ENCODE measurements at places on chromosomes 2 and 18.
A peak's percentile ranks its signal among the peaks of the same experiment; 100 is the strongest.

- DNase-seq, result no peak
Observed at GRCh38 chr18:23250893-23251656, 115.8 kb downstream of the CABLES1 start.

GRCh38 chr2:101679037-101679726 lies 18.3 kb upstream of the MAP4K4 start:
- no peak for DNase-seq

GRCh38 chr2:16649353-16650286 lies 16.0 kb downstream of the CYRIA start:
- no peak for DNase-seq

DNA sequence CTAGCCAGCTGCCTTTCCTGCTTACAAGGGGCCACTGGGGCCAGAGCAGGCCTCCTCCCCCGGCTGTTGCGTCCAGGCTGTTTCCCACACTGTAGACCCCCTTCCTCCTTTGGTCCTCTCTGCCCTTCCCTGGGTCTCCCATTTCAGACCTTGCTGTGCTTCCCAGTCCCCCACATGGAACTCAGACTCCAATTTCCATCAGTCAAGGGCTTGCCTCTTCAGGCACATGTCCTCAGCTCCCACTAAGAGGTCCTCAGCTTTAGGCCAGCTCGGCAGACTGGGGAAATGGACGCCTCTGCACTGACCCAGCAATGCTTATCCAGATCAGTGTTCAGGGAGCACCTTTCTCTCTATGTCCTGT lies 98.0 kb upstream of the BZW1 start:
- no peak for DNase-seq

GRCh38 chr2:25044011-25044410 lies 2.1 kb downstream of the EFR3B start:
- DNase-seq, result no peak

DNA sequence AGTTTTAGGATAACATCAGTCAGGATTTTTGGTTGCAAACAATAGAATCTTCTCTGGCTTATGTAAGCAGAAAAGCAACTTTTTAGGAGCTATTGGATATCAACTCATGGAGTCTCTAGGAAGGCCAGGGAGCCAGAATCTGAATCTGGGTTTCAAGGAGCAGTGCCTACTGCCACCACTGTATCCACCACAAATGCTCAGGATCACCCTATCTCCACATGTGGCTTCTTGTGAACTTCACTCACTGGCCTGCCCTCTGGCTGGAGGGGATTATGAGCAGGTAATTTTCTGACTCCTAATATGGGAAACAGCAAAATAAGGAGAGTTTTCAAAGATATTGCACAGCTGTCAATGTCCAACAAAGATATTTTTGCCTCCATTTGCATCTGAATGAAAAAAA lies 142.9 kb downstream of the PKP4 start:
- DNase-seq, result no peak

DNA sequence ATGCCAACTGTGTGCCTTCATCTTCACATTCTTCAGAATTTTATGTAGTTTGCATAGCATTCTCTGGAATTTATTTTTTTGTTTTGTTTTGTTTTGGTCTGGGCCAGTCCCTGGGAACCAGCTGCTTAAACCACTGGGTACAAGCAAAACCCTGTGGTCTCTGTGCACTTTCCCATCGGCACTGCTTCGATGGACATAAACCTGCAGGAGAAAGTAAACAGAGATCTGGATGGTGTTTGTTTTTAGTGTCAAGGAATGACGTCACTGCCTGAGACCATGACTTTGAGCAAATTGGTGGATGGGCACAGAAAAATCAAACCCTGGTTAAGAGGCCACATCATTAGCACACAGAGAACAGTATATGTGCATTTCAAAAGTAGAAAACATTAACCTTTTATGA lies 64.7 kb upstream of the RASGRP3 start:
- peak; percentile 28 for DNase-seq

GRCh38 chr2:141393214-141393545 lies 737.6 kb downstream of the LRP1B start:
- DNase-seq, result no peak

GRCh38 chr2:134098321-134098720 lies 155.6 kb upstream of the MGAT5 start:
- DNase-seq, result no peak

- no peak for DNase-seq
Observed at GRCh38 chr18:77876319-77876865, 626.7 kb downstream of the GALR1 start.

- no peak for DNase-seq
Observed at GRCh38 chr2:24824071-24824588, 30.9 kb downstream of the CENPO start.

GRCh38 chr2:21451403-21451802 lies 327.6 kb downstream of the TDRD15 start:
- DNase-seq, result no peak

DNA sequence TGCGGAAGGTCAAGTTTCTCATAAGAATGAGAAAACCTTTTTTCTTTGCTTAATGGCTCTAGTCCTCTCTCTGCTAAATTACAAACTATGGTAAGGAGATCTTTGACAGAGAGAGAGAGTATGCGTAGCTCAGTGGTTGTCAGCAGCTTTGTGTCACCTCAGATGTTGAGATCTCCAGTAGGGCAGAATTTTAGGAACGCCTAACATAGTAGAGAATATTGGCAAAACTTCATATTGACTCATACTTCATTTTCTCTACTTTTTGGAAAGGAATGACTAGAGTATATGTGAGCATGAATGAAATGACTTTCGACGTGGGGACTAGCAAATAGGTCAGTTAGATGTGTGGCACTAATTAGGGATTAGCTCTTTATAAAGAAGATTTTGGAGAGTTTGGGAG lies 64.0 kb downstream of the WDR7 start:
- DNase-seq, result no peak

DNA sequence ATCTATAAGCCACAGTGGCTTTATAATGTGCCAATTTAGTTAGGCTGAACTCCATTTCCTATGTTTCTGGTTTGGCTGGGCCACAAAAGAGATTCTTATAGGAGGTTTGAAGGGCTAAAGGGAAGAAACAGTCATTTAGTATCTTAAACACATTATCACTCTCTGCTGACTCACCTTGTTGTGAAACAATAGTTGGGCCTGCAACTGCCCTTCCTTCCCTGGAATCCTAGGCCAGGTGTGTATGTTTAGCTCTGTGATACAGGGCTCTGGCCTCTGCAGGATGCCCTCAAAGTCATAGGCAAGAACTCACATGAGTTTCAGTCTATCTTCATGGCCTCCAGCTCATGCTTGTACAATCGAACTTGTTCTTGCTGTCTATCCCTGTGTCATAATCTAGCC lies 400.0 kb upstream of the CELF4 start:
- no peak for DNase-seq

DNA sequence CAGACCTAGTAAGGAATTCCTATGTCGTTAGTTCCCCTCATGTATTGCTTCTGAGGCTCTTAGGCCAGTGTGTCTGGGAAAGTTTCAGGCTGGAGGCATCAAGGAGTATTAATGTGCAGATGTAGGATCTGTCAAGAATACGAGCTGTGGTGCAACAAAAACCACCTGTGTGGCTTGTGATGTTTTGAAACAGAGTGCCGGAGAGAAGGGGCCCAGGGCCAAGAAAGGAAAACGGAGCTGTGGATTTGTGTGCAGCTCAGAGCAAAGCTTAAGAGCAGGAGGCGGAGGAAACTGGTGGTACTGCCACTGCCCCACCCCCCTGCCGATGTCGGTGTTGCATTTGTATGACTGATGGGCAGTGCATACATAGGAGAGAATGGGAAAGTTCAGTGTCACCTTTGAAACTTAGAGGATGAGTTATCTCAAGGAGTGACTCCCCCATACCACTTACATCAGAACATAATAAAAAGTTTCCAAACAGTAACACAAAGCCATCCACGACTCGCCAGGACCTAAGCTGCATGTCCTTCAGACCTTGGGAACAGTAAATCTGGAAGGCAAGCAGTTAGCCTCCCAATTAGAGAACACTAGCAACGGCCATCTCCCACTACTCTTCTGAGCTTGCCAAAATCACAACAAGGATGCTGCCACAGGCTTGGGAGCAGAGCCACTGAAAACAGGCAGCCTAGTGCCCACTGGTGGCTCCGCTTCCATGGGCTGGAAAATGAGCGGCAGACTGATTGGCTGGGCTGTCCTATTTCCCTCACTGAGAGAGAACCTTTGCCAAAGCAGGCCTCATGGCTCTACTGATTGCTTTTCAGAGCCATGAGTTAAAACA lies 152.7 kb upstream of the NT5C1B start:
- no peak for DNase-seq

DNA sequence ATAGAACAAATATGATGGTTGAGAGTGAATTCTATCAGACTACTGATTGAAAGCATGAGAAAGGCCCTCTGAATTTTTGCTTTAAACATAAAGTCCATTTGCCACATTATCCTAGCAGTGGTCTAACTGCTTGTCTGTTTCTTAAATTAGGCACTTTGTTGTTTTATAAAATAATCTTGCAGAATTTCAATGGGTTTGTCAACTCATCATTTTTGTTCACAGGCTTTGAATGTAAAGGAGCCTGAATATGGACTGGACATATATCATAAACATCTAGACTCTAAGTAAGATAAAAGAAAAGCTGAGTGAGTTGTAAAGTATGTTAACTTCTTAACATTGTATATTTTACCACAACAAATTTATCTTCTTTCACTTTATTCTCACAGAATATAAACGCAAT lies 845.9 kb downstream of the SUCLG1 start:
- no peak for DNase-seq

DNA sequence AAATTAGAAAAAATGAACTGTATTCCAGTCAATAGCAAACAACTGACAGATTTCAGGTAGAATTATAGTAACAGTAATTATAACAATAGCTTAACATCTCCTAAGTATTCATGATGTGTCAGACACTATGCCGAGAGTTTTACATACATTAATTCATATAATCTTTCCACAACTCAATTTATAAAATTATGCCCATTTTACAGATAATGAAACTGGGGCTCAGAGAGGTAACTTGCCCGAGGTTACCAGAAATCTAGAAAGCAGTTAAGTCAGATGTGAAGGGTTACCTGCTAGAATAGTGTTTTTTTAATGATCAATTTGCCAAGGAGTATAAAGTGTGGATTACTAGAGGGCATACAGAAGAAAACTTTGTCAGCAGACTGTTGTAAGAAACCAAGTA lies 12.2 kb downstream of the NBAS start:
- no peak for DNase-seq

DNA sequence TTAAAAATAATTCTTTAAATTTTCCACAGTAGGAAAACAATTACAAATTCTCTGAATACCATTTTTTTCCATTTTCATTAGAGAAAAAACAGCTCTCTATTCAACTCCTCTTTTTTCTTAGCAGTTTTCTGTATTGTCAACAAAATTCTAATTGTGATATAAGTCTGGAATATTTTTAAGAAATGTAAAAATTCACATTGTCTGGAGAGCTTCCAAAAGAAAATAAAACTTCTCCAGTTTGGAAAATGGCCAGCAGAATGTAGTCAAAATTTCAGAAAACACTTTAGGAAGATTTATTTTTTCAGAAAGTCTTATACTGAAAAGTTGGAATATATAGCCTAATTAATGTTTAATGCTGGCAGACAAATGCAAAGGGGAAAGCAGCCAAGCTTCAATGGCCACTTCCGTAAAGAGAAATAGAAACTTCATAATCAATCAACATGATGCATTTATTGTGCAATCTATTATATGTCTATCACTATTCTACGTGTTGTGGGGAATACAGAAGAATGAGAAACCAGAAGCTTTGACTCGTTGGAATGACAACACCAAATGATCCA lies 733.2 kb upstream of the PKDCC start:
- no peak for DNase-seq

DNA sequence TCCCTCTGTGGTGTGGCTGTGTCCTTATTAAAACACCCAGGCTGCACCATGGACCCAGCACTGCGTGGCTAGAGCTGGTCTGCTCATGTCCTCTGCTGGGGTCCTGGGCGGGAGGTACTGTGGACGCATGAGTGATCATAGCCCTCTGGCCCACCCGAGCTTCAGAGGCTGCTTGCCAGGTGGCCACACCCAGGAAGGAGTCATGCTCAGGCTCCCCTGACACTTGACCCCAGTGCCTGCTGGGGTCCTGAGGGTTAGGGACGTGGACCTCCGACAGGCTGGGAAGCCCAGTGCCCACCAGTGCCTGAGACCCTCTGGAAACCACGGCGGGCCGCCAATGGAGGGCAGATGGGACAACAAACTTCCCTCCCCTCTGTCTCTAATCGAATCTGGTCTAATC lies 66.3 kb upstream of the HS6ST1 start:
- no peak for DNase-seq

DNA sequence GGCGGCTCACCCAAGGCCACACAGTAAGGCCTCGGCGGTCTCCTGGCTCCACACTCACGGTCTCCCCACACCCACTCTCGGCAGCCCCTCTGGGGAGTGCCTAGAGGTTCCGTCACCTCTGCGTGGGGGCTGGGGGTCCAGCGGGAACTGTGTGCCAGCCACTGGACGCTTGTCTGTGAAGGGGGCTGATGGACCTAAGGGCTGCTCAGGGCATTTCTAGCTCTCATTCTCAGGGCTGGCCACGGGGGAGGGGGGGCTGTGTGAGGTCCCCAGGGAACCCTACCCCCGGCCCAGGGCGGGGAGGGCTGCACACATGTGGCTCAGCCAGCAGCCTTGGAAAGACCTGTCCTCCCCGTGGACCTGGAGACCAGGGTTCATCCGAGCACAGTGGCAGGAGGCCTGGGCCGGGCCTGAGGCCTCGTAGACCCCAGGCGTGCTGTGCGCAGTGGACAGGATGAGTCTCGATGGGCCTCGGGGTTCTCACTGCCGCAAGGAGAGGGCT lies 27.1 kb upstream of the ODC1 start:
- DNase-seq, result no peak

DNA sequence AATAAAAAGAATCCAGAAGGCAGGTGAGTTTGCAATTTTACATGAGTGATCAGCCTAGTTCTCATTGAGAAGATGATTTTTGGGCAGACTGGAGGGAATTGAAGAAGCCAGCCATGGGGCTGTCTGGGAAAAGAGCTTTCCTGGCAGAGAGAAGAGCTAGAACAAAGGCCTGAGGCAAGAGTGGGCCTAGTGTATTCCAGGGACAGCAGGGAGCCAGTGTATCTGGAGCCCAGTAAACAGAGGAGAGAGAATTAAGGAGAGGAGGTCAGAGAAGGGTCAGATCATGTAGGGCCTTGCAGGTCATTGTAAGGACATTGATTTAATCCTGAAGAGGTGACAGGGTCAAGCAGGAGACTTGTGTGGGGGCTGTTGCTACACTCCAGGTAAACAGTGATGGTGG lies 195.8 kb downstream of the SATB2 start:
- DNase-seq, result no peak

DNA sequence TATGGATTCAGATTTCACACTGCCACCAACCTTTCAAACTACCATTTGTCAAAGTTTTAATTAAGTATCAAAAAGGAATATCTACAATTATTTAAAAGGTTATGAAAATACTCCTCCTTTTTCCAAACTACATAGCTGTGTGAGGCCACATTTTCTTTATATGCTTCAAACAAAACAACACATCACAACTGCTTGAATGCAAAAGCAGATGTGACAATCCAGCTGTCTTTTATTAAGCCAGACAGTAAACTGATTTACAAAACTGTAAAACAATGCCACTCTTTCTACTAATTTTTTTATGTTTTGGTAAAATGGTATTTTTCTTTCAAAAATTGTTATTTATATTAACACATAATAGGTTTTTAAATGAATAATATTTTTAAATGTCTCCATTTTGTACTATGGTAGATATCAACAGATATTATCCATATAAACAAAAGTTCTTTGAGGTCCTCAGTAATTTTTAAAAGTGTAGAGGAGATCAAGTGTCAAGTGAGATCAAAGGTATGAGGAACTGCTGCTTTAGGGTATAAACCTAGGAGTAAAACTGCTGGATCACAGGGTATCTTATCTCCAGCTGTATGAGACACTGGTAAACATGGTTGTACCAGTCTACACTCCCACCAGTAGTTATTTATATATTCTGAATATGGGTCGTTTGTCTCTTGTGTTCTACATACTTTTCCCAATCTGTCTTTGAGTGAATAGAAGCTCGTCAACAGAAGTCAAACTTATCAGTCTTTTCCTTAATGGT lies 68.8 kb upstream of the SERTAD2 start:
- DNase-seq, result no peak
